ENCODE measurements at places on chromosomes 11 and 22.

GRCh38 chr11:125110506-125110905 lies 920 bp downstream of the TMEM218 start:
- no peak for DNase-seq

GRCh38 chr11:14275076-14275475 lies 83.9 kb downstream of the RRAS2 start:
- no peak for DNase-seq

DNA sequence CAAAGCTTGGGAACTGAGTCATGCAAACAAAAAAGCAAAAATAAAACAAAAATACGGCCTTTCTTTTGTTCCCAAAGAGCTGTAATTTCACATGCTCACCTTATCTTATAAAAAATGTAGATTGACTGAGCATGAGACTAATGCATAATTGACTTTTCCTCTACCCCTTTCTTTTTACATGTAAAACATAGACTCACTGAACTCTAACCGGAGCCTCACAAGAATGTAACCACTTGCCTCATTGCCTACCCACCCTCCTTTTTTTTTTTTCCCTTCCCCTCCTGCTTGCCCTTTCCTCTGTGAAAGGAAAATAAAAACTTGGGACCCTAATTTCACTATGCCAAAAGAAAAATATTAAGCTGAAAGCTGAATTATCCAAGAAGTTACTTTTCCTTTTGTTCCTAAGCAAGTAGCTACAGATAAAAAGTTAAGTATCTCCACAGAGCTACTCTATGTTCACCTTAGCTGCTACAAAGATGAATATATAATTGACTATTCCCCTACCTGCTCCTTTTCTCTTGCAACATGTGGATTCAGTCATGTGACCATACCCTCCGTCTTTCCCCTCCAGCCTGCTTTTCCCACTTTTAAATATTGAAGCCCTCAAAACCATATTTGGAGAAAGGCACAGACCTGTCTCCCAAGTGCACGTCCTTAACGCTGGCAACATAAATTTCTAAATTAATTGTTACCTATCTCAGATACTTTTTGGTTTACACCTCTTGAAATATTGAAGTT lies 39.6 kb upstream of the WEE1 start:
- no peak for DNase-seq

DNA sequence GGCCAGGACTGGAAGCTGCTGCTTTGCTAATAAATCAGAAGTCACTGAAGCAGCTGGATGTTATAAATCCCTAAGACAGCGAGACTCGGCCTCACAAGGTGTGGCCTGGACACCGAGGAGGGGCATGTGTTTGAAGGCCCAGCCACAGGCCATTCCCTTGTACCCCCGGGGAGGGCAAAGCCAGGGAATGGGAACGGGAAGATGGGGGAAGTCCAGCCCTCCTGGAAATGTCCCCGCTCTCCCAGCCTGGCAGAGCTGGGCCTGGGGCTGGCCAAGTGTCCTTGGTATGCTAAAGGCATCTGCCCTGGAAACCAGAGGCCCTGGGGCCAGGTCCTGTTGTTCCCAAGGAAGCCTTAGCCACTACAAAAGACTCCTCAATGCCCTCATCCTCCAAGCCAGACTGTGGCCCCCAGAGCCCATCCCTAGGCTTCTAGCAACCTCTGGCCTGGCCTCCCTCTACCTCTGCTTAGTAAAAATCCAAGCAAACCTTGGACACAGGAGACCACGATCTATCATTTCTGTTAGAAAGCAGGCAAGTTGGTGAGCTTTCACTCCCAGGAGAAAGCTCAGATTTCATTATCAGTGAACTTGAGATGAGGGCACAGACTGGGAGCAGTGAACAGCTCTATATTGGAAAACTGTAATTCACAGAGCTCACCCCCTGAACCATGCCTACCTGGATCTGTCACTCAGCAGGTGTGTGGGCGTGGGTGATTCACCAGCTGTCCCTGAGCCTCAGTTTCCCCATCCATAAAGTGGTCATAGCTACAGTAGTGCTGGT lies 11.0 kb downstream of the CHST1 start:
- DNase-seq = no peak

GRCh38 chr11:66418168-66418985 lies 2.5 kb upstream of the NPAS4 start:
- DNase-seq = peak; percentile 59

DNA sequence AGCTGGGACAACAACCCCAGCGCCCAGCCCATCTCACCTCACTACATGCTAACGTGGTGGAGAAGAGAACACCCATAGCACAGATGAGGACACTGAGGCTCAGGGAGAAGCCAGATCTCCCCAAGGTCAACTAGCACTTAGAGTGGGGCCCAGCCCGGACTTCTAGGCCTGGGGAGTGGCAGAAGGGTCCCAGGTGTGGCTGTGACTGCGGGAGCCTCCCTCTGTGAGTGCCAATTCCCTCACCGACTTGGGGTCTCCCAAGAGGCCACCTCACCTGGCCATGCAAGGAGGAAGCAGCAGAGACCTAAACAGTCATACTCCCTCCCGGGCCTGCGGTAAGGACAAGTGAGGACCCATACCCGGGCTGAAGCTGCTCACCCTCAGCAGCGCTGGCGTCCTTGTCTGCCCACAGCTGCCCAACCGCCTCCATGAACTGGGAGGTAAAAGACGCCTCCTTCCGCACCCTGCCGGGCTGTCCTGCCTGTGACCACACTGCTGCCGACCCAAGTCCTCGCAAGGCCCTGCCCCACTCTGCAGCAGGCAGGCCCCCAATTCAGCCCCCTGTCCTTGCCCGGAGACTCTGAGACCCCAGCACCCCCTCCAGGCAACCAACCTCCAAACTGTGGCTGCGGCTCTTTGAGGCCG lies 93.2 kb upstream of the RTL6 start:
- no peak for DNase-seq

GRCh38 chr11:13629779-13630178 lies 38.7 kb upstream of the FAR1 start:
- DNase-seq = no peak

GRCh38 chr11:12087075-12088004 lies 23.1 kb upstream of the MICAL2 start:
- DNase-seq = no peak

DNA sequence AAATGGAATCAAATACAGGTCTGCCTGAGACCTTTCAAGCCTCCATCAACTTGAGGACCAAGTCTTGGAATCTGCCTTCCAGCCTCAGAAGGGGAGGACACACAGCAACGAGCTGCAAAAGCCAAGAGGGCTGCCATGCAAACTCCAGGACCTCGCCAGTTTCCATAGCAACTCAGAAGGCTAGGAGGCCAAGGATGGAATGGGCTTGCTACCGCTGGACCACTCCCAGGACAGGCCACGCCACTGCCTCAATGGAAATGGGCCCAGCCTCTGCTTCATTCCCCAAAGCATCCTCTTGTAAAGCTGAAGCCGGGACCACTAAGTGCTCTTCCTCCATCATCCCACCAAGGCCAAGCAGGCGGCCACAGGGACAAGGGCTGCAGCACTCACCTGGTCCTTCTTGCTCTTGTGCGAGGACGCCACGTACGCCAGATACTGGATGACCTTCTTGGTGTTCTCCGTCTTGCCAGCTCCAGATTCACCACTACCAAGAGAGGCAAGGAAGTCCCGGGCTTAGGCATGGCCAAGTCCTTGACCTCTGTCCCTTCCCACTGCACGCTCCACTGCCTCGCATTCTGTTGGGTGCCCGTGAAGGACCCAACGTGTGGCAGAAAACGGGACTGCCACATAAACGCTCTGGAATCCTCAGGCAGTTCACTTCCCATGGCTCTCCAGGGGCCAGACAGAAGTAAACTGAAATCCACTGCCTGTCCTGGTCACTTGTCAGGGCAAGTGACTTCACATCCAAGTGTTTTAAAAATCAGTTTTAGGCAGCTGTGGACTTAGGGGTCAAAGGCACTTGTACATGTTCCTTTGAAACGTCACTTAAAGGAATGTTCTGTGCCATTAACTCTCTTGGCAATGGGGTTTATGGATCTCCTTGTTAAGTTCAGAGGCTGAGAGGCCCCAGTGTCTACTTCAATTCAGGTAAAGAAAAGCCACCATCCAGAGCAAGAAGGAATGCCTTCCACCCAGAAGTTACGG lies 61.3 kb downstream of the MYH9 start:
- DNase-seq = no peak

GRCh38 chr11:72673284-72673942 lies 809 bp downstream of the PDE2A start:
- DNase-seq = no peak

- DNase-seq = no peak
Measured at GRCh38 chr11:14144934-14145333, 182.4 kb downstream of the SPON1 start.

GRCh38 chr11:2102132-2102882 lies 36.9 kb downstream of the IGF2 start:
- no peak for DNase-seq

DNA sequence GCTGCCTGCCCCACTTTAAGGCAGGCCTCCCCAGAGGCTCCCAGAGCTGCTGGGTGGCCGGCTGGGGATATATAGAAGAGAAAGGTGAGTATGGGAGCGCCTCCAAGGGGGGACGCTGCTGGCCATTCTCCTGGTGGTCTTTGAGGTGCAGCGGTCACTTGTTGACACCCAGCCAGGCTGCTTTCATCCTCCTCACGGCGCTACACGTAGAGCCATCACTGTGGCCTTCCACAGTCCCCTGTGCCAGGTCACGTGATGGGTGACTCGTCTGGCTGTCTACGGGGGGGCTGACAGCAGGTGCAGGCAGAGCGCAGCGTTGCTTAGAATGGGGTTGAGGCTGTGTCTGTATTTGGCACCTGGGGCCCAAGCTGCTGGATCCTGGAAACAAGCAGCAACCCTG lies 1.9 kb downstream of the ACR start:
- DNase-seq = no peak

DNA sequence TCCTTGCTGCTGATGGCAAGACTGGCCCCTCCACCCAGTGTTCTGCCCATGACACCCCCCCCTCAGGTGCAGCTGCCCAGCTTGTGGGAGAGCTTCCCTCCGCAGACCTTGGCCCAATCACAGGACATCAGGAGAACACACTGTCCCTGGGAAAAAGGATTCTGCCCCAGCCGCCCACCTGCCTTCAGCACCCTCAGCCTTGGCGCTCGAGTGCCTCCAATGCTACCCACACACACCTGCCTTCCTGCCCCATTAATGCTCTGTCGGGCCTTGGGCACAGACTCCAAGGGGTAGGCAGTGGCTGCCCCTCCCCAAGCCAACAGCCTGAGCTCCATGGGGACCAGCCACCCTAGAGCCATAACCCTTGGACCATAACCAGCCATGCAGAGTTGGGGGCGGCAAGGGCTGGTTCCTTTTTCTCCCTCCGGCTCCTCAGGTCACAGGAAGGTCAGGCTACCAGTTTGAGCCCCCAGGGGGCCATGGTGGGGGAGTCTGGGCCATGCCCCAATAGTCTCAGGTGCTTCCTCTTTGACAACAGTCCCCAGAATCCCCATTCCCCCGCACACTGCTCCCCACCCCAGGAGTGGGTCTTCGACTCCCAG lies 1.3 kb upstream of the ZNF70 start:
- no peak for DNase-seq

GRCh38 chr11:70109006-70109405 lies 30.9 kb downstream of the ANO1 start:
- no peak for DNase-seq

DNA sequence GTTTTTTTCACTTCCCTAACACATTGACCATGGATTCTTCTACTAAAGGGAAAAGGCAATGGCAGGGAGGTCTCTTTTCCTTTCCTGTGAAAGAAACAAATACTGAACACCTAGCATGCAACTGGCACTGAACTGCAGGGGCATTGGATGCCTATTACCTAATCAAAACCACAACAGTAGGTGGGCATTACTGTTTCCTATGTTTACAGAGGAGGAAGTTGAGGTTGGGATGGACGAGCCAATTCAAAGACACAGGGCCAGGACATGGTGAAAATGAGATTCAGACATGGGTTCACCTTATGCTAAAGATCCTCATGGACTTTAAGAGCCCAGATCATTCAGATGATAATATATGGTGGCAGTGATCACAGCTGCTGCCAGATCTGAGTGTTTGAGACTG lies 407.0 kb downstream of the MIAT start:
- DNase-seq = no peak

GRCh38 chr11:22203281-22203680 lies 10.4 kb downstream of the ANO5 start:
- no peak for DNase-seq

DNA sequence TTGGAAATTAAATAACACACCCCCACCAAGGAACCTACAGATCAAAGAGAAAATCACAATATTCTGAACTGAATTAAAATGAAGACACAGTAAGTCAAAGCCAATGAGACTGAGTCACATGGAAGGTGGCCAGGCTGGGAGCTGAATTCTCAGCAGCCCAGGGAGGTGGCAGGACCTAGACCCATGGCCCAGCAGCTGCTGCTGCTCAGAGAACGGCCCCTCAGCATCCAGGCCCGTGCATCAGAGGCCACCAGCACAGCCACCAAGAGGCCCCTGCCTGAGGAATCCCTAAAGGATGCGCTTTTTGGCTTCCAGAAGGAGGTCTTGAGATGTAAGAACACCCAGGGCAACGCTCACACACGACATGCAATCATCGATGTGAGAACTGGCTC lies 35.0 kb downstream of the TBX1 start:
- no peak for DNase-seq

- DNase-seq = no peak
Measured at GRCh38 chr11:28058333-28058732, 49.6 kb downstream of the KIF18A start.

- DNase-seq = no peak
Measured at GRCh38 chr11:30218278-30218677, 12.5 kb upstream of the FSHB start.

GRCh38 chr11:6606471-6607189 lies 3.1 kb downstream of the ILK start:
- no peak for DNase-seq

GRCh38 chr11:94731880-94732601 lies 36.1 kb upstream of the AMOTL1 start:
- DNase-seq = no peak

DNA sequence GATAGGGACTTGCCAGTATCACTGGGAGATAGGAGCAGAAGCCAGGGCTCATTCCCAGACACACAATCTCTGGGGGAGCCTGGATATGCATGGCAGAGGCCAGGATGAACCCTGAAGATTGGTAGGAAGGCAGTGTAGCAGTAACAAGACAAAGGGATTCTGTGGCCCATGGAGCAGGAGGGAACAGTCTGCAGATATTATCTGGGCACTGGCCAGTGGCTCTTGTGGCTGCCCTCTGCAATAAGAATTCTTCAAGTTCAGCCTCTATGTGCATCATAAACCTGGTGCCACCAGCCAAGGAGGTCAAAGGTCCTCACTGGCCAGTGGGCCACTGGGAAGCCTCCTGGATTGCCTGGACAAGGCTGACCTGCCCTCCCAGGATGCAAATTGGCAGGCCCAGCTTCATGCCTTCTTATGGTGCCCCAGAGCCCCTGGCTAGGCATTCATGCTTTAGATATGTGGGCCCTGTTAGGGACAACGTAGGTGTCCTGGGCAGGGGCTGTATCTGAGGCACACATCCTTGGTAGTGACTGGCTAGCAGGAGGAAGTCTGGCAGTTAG lies 29.2 kb downstream of the KCNQ1OT1 start:
- DNase-seq = no peak

- DNase-seq = no peak
Measured at GRCh38 chr22:39251762-39252460, 7.1 kb upstream of the PDGFB start.

- DNase-seq = no peak
Measured at GRCh38 chr11:67355794-67356386, 2.5 kb upstream of the POLD4 start.

GRCh38 chr11:68517121-68517741 lies 56.7 kb downstream of the PPP6R3 start:
- DNase-seq = no peak

GRCh38 chr11:72821920-72822799 lies 7.9 kb downstream of the ATG16L2 start:
- peak; percentile 74 for DNase-seq

- DNase-seq = no peak
Measured at GRCh38 chr11:26297189-26297975, 34.5 kb upstream of the ANO3 start.
